ENCODE measurements at places on chromosomes 7 and 10.

- DNase-seq = no peak
Measured at GRCh38 chr7:131602304-131602993, 46.0 kb upstream of the PODXL start.

- no peak for DNase-seq
Measured at GRCh38 chr7:41688012-41688625, 14.8 kb downstream of the INHBA start.

DNA sequence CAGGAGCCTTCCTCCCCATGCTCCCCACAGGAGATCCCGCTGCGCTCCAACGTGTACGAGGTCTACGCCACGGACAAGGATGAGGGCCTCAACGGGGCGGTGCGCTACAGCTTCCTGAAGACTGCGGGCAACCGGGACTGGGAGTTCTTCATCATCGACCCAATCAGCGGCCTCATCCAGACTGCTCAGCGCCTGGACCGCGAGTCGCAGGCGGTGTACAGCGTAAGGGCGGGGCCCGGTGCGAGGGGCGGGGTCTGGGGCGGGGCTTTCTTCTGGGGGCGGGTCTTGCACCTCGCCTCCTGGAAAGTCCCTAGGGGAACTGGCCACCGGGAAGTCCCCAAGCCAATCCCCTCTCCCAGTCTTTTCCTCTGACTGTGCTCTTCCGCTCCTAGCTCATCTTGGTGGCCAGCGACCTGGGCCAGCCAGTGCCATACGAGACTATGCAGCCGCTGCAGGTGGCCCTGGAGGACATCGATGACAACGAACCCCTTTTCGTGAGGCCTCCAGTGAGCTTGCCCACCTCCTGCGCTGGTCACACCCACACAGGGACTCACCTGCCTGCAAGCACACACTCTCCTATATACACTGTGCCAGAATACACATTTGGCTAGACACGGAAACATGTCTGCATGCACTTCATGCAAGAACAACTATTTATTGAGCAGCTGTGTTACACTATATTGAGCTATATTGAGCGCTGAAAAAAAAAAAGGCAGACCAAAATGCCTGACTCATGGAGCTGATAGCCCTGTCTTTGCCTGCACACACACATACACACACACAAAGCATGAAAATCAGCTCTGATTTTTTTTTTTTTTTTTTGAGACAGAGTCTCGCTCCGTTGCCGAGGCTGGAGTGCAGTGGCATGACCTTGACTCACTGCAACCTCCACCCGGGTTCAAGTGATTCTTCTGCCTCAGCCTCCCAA is 32.7 kb upstream of the VSIR start:
- no peak for DNase-seq

- DNase-seq = no peak
Measured at GRCh38 chr7:108511939-108512338, 14.0 kb downstream of the PNPLA8 start.

DNA sequence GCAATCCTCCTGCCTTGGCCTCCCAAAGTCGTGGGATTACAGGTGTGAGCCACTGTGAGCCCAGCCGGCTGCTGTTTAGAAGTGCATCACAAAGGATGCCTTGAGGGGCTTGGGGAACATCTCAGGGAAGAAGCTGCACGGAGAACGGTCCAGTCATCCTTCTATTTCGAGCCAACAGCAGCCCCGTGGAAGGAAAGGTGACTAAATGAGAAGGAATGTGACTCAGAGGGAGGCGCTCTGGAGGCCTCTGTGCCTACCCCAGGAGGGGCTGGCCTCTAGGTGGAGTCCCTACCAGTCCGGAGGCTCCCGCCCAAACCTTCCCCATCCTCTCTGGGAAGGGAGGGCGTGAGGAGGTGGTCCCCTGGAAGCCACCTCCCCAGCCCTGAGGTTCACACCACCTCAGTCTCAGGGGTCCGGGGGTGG is 76.2 kb downstream of the CTBP2 start:
- no peak for DNase-seq

DNA sequence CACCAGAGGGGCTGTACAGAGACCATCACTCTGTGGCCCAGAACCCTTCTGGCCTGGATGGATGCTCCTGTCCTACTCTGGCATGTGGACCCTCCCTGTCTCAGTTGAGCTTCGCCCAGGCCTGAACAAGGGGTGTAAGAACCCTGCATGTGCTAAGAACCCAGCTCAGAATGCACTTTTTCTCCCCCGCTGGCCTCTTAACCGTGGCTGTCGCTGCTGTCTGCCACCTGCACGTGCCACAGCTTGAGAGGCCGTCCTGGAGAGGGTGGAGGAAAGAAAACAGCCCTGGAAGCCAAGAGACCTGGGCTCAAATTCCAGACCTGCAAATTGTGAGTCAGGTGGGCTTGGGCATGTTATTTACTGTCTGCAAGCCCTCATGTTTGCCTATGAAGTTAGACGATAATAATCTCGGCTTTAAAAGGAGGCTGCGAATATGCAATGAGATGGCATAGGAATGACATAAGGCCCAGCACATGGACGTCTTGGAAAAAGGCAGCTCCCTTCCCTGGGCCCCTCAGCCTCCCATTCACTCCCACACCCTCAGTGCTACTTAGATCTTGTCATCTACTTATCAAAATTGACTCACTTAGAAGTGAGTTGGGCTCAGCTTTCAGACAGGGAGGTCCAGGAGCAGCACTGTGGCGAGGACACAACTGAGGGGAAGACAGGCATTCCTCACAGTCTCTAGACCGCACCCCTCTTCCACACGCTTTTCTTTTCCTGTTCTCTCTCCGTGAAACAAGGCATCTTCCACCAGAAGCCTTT is 31.4 kb downstream of the FIGNL1 start:
- DNase-seq = no peak

- no peak for DNase-seq
Measured at GRCh38 chr10:21517134-21518031, 8.1 kb downstream of the SKIDA1 start.

GRCh38 chr10:101446071-101446470 is 92.1 kb downstream of the BTRC start:
- no peak for DNase-seq

- no peak for DNase-seq
Measured at GRCh38 chr10:20746856-20747255, 150.3 kb downstream of the NEBL start.

DNA sequence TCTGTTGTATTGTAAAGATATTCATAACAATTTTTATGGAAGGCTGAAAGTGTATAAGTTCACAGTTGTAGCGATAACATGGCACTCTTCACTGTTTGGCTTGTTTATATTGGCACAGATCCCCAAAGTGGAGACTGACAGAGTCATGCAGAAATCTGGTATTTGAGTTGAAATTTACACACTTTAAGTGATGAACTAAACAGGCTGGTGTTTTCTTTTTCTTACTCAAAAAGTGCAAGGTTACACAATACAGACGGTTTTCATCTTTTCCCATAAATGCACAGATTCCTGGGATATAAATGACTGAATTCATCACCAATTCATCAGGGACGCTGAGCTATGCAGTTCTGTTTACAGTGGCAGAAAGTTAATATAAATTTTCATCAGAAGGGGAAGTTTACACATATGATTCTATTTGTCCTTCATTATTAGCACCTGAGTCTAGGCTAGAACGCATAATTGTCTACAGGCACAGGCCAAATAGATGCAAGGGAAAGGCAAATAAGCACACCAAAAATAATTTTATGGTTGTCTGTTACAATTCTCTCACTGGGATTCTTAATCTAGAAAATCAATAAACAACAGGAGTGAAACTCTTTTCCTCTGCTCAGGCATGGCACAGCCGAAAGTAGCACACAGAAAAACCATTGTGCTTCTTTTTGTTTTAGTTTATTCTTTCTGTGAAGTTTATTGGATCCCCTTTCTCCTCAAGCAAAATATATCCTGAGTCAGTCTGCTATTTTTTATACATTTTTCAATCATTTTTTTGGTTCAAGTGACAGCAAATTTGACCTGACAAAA is 88.0 kb downstream of the FOXP2 start:
- DNase-seq = no peak

DNA sequence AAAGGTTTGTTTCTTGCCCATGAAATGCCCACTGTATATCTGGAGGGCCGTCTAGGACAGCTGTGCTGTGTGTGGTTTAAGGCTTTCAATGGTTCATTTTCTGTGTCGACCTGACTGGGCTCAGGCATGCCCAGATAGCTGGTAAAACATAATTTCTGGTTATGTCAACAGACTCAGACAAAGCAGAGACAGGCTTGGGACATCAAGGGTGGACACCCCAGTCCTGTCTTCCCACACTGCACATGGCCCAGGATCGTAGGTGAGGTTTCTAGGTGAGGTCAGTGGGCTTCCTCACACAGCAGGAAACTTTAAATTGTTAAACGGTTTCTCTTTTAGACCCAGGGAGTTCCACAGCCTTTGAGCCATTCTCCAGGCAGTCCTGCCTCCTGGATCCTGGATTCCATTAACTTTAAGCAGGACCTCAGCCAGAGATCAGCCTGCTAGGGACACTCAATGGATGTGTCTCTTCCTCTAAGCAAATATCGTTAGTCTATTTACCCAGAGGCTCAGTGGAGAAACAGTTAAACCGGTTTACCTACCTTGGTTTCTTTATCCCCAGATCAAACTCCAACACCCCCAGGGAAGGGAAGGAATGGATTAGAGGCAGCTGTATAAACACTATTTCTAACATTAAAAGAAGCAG is 66.4 kb downstream of the ST8SIA6 start:
- DNase-seq = no peak

Data from CD4-positive, alpha-beta T cell treated with Interleukin-6 at 100 ng/mL for 8 hours (primary cell).